ENCODE measurements at places on chromosomes 12 and 14.

GRCh38 chr12:85559127-85559526, 277.1 kb downstream of the RASSF9 start:
- DNase-seq = no peak

DNA sequence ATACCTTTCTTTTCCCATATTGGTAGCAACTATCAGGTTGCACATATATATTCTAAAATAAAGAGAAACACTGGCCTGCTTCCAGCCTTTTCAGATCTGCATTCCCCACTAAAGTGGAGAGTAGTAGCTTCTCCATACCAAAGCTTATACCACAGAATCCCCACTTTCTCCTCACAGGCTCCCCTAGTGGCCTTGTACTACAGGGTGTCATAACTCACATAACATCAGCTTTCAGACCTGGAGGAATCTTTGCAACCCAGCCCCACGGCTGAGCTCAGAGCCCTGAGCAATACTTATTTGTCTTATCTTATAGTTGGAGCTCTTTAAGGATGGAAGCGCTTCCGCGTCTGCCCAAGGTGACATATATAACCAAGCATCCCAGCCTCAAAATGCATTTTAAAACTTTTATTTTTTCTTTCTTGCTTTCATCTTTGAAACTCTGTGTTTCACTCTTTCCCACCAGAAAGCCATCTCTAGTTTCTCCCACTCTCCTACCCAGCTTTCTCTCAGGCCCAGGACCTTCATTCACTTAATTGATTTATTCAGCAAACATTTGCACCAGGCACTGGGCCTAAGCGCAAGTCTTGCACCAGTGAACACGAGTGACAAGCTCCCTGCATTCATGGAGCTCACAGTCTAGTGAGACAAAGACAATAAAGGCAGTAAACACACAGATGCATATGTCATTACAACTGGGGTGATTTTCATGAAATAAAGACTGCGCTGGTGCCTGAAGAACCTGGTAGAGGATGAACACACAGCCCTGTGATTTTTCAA, 254.7 kb downstream of the IPO8 start:
- no peak for DNase-seq

- DNase-seq = no peak
Measured at GRCh38 chr12:118743896-118744700, 237.2 kb upstream of the SRRM4 start.

- peak; percentile 58 for DNase-seq
Measured at GRCh38 chr12:56193025-56193578, 3.8 kb upstream of the SMARCC2 start.

GRCh38 chr14:50047274-50047676, 69.1 kb downstream of the VCPKMT start:
- no peak for DNase-seq
